ENCODE measurements at places on chromosomes 2 and 18.

DNA sequence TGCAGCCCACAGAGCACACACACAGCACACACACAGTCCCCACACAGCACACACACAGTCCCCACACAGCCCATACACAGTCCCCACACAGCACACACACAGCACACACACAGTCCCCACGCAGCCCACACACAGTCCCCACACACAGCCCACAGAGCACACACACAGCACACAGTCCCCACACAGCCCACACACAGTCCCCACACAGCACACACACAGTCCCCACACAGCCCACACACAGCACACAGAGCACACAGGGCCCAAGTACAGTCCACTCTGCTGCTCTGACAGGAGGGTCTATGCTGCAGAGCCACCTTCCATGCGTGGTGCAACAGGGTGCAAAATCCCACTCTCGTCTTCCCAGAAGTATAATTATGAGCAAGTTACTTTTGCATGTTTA is 240.5 kb upstream of the SALL3 start:
- DNase-seq = no peak

GRCh38 chr2:174593574-174594203 is 3.9 kb downstream of the WIPF1 start:
- no peak for DNase-seq

- DNase-seq = no peak
Measured at GRCh38 chr18:24766376-24766775, 305.9 kb downstream of the HRH4 start.

DNA sequence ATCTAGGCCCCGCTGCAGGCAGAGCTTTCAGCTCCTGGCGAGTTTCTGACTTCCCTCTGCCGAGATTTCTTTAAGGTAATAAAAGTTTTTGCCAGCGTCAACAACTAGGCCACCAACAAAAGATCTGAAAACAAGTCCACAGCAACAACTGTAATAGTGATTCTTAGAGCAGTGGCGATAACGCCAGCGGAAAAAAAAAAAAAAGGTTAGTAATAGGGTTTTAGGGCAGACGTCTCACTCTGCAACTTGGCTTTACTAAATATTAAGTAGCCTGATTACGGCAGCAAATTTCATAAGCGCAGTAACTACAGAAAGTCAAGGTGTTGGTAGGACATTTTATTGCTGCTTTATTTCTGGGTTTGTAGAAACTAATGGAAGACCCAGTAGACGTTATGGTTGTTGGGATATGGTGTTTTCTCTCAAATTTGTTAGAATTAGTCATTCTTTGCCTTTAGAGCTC is 481 bp downstream of the SLC30A6 start:
- no peak for DNase-seq
